Omental fat pad (tissue), 4 donors: ENCODE measurements at places on chromosomes 2 and 18.

- no peak for DNase-seq
These were observed 779.8 kb downstream of the RNF144A start for GRCh38 chr2:7697052-7697451.

GRCh38 chr2:206970589-206971360, 31.5 kb downstream of the CPO start:
- no peak for DNase-seq

DNA sequence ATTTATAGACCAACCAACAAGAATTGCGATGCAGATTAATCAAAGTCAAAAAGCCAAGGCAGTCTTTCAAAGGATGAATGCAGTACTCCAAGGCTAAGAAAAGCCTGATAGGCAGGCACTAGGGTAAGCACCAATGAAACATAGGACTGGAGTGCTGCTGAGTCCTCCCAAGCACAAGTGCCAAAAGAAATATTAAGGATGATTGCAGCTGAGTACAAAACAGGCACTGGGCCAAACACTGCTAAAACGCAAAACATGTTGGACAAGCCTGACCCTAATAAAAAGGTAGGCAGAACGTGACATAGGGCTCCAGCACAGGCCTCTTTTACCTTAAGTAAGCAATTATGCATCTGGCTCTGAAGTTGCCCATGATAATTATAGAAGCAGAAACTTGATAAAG, 160.1 kb upstream of the LRP1B start:
- DNase-seq = no peak

GRCh38 chr2:235467588-235467987, 26.3 kb upstream of the AGAP1 start:
- no peak for DNase-seq

GRCh38 chr2:187312718-187313282, 135.3 kb downstream of the CALCRL start:
- DNase-seq = no peak

GRCh38 chr2:31413862-31414550, 536 bp downstream of the XDH start:
- DNase-seq = no peak

- DNase-seq = no peak
These were observed 4.7 kb upstream of the SATB2 start for GRCh38 chr2:199462347-199462955.

GRCh38 chr2:224405841-224406370, 4.0 kb upstream of the FAM124B start:
- DNase-seq = no peak

DNA sequence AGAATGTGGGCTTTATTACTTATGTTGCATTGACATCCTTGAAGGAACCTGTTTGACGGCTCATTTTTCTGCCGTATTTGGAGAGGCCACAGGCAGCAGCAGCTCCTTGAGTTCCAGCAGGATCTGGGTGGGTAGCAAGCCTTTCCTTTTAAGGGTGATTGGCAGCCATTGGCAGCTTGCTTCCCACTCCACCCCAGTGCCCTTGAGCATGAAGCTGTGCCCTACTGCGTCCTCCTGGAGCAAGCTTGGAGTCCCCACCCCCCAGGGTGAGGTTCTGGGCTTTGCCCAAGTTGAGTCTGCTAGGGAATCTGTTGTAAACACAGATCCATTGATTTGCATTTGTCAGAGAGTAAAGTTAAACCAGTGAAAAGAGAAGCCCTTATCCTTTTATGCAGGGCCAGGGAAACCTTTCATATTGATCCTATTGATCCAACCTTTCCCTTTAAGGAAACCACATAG, 9.2 kb downstream of the ONECUT2 start:
- DNase-seq = no peak

- no peak for DNase-seq
These were observed 496.7 kb downstream of the THSD7B start for GRCh38 chr2:137261881-137262585.
